EH (cell line): ENCODE measurements at places on chromosomes 6 and 20.

- peak; percentile 79 for DNase-seq
These were observed 38.0 kb downstream of the RCAN2 start for GRCh38 chr6:46453216-46453615.

DNA sequence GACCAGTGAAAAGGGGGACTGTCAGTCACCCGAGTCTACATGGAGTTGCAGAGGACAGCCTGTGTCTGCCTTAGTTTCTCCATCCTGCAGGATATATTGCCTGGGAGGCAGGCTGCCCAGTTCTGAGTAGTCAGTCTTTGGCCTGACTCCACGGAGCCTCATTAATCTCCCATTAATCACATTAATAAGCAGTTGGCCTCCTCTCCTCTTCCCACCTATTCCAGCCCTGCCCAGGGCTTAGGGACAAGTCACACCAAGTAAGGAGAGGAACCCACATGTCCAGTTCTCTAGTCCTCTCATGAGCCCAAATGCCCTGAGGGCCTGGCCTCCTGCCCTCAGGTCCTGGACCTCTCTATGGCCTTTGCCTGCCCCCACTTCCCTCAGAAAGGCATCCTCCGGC, 1.3 kb upstream of the MUCL3 start:
- no peak for DNase-seq

GRCh38 chr6:13433709-13434121, 53.7 kb downstream of the GFOD1 start:
- DNase-seq = no peak

GRCh38 chr6:22442826-22443225, 126.5 kb upstream of the HDGFL1 start:
- peak; percentile 49 for DNase-seq

DNA sequence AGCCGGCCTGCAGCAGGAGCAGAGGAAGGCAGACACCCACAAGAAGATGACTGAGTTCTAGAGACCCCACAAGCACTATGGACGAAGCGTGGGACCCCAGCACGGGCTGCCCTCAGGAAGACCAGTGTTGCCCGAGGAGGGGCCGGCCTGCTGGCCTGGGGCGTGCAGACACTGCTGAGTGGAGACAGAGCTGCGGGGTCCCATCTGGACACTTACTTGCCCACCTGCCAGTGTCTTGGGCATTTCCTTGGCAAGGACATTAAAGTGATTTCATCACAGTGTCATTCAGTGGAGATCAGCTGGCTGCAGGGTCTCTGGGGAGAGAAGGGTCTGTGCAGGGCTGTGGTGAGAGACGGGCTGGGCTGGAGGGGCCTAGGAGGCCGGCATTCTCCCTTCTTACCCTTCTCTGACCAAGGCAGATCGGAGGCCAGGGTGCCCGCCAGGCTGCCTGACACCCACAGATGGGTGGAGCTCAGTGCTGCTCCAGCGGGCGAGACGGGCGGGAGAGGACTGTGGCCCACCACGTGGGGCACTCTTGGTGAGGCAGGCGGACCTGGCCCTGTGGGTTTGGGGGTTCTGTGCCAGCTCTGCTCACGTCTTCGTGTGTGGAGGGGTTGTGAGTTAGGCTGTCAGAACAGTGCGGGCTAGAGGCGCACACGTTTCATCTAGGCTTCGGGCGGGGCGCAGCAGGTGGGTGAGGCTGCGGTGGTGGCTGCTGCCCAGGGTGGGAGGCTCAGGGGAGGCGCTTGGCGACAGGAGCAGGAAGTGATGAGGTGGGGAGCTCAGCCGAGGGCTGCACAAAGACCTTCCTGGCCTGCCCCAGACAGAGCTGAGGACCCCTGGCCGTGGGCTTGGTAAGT, at the start of gene LIME1:
LIME1 (plus strand) TSS at position 806 of the 860 bp plus-strand sequence. CDS start 886 bp downstream, outside the sequence.
- no peak for DNase-seq

DNA sequence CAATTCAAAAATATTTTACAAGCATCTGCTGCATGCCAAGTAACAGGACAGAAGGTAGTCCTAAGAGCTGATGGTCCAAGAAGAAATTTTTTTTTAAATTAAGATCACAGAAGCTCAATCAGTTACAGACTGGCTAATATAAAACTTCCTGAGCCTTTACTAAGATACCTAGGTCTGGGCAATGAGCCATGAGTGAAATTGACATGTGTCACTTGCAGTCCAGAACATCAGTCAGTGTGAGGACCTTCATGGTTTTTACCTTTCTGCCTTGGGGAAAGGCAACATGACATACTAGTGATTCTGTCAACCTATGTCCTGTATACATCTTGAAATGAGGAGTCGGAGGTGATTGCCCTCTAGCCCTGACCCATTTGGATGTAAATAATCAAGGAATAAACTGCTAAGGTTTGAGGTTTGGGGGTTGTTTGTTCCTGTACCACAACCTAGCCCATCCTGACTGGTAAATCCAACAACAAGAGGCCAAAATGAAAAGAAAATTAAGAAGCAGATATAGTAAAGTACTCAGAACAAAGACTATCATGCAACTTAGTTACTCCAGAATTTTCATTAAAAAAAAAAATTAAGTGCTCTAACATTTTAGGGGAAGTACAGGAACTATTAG, 70.0 kb downstream of the CNKSR3 start:
- no peak for DNase-seq

DNA sequence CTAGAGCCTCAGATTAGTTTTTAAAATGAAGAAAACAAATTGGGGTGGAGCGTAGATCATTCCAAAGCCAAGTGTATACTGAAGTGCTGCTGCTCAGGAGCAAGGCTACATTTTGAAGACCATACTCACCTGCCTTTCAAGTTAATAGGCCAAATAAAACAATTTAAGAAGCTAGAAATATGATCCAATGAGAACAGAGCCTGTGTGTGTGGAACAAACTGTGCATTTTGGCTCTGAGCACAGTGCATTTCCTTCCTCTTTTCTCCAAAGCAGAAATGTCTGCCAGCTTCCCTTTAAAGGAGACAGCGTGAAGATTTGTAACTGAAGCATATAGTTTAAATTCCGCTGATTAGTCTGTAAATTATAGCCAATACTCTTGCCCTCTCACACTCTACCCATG, 3.2 kb upstream of the IFNGR1 start:
- no peak for DNase-seq

GRCh38 chr6:2434912-2435311, 189.5 kb upstream of the GMDS start:
- no peak for DNase-seq

GRCh38 chr20:10662661-10663458, 10.9 kb downstream of the JAG1 start:
- peak; percentile 0 for DNase-seq

GRCh38 chr20:62029949-62030348, 35.7 kb downstream of the TAF4 start:
- no peak for DNase-seq

DNA sequence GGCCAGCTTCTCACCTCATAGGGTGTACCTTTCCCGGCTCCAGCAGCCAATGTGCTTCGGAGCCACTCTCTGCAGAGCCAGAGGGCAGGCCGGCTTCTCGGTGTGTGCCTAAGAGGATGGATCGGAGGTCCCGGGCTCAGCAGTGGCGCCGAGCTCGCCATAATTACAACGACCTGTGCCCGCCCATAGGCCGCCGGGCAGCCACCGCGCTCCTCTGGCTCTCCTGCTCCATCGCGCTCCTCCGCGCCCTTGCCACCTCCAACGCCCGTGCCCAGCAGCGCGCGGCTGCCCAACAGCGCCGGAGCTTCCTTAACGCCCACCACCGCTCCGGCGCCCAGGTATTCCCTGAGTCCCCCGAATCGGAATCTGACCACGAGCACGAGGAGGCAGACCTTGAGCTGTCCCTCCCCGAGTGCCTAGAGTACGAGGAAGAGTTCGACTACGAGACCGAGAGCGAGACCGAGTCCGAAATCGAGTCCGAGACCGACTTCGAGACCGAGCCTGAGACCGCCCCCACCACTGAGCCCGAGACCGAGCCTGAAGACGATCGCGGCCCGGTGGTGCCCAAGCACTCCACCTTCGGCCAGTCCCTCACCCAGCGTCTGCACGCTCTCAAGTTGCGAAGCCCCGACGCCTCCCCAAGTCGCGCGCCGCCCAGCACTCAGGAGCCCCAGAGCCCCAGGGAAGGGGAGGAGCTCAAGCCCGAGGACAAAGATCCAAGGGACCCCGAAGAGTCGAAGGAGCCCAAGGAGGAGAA, 10.5 kb downstream of the GNAS-AS1 start:
- DNase-seq = no peak

- no peak for DNase-seq
These were observed 7.2 kb upstream of the SERPINB1 start for GRCh38 chr6:2848851-2849250.

- peak; percentile 73 for DNase-seq
These were observed 220.1 kb downstream of the HACE1 start for GRCh38 chr6:104639668-104640067.

DNA sequence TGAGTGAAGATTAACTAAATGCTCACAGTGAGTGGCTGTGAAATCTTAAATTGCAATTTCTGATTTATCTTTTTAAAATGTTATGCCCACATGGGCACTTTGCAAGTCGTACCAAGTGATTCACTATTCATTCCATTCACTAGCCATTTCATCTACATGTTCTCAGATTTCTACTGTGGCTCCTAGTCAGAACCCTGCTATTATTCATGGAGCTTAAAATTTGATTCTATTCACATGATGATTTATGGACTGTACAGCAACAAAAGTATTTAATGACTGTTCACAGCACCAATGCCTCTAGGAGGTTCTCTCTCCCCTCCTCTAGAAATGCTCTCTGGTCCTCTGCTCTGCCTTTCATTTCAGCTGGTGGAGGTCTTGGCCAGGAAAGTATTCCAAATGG, 133.5 kb upstream of the MAP3K7 start:
- DNase-seq = no peak

GRCh38 chr6:15817100-15817499, 154.3 kb upstream of the DTNBP1 start:
- DNase-seq = no peak

GRCh38 chr6:11298651-11299420, 66.4 kb upstream of the NEDD9 start:
- DNase-seq = no peak

- DNase-seq = peak; percentile 35
These were observed 20.8 kb downstream of the ZBTB2 start for GRCh38 chr6:151370509-151371078.

DNA sequence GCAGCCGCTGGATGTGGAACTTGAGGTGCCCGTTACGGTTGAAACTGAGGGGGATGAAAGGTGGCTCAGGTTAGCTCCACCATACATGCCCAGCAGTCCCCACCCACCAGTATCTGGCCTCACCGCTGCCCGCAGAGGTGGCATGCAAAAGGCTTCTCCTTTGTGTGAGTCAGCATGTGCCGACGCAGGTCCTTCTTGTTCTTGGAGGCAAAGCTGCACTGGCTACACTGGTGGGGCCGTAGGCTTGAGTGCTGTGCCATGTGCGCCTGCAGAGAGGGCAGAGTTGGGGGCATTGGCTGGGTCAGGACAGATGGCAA, 15.8 kb downstream of the PCIF1 start:
- DNase-seq = no peak

DNA sequence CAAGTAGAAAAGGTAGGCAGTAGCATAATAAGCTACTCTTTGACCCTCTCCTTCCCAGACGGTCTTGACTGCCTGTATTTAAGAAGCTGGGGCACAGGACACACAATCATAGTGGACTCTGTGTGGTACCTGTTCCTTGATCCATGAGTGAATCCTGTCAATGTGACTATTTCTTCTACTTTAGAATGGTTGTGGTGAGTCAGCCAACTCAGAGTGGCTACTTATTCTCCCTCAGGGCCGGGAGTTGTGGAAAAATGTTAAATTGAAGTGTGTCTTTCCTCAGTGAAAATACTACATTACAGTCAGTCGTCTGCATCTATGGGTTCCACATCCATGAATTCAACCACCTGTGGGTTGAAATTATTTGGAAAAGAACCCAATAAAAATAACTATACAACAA, 30.8 kb upstream of the PREP start:
- peak; percentile 16 for DNase-seq

DNA sequence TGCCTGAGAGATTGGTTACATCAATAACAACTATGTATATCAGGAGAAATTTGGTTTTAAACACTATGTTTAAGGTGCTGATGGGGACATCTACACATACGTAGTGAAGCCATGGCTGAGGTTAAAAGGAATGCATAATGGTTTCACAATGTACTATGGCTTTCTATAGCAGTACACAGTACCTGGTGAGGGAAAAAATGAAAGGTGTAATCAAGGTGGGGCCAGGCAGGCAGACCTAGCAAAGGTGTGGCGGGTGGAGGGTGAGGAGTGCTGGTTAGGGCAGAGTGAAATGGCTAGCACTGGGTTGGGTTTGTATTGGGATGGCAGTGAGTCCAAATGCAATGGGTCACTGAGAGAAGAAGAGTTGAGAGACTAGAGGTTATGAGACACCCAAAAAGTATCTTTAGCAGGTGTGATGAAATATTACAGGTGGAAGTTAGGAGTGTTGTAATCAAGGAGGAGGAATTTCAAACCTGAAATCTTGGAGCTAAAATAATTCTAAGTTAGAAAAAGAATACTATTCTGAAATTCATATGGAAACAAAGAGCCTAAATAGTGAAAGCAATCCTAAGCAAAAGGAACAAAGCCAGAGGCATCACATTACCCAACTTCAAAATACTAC, 22.3 kb downstream of the PAQR8 start:
- no peak for DNase-seq

- DNase-seq = no peak
These were observed 13.5 kb downstream of the NINL start for GRCh38 chr20:25571817-25572216.

GRCh38 chr6:27839626-27840475, 72.3 kb downstream of the OR2B2 start:
- DNase-seq = peak; percentile 90

GRCh38 chr6:35629876-35630378, 58.8 kb downstream of the FKBP5 start:
- peak; percentile 23 for DNase-seq

DNA sequence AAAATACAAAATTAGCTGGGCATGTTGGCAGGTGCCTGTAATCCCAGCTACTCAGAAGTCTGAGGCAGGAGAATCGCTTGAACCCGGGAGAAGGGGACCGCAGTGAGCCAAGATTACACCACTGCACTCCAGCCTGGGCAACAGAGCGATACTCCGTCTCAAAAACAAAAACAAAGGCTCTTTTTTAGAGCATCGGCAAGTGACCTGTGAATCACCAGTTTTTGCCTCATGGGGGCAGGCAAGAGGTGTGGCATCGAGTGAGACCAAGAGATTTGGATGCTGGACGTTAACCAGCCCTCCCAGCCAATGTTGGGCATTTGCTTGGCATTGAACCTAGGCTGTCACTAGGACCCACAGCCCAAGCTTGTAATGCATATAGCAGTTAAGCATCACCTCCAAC, 14.6 kb upstream of the CDK5RAP1 start:
- peak; percentile 48 for DNase-seq

DNA sequence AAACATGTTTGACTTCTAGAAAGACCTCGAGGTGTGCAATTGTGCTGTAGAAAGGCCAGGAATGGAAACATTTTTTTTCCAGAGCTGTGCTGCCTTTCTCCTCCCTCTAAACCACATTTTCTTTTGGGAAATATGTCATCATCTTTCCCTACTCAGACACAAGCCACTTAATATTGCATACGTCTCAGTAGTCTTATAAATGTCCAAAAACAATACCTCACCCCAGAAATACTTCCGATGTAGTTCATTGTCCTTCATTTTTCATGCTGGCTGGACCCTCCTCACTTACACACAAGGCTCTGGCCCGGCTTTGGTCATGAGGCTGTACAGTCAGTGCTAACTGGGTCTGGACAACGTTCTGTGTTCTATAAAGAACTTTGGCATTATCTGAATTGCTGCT, 126.4 kb downstream of the SCML4 start:
- DNase-seq = no peak
